Fibroblast of skin of left quadriceps (primary cell): ENCODE measurements at places on chromosomes 1 and 21.

DNA sequence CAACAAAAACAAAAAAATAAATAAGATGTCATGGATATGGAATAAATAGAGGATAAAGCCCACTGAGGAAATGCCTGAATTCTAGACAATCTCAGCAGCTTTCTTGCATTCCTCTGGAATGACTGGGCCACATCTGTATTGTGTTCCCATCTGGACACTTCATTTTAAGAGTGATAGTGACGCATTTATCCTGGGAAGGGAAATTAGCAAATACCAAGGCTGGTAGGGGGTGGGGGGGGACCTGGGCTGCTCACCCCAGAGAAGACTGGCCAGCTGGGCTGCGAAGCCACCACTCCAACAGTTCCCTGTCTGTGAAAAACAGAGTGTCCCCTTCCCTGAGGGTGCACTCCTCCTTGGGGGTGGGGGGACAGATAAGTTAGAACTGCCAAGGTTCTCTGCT, 106.3 kb downstream of the HIVEP3 start:
- DNase-seq, result peak; percentile 88

GRCh38 chr1:203304391-203304918, 864 bp upstream of the BTG2 start:
- no peak for DNase-seq

GRCh38 chr1:173482683-173483082, 5.5 kb downstream of the PRDX6 start:
- no peak for DNase-seq

DNA sequence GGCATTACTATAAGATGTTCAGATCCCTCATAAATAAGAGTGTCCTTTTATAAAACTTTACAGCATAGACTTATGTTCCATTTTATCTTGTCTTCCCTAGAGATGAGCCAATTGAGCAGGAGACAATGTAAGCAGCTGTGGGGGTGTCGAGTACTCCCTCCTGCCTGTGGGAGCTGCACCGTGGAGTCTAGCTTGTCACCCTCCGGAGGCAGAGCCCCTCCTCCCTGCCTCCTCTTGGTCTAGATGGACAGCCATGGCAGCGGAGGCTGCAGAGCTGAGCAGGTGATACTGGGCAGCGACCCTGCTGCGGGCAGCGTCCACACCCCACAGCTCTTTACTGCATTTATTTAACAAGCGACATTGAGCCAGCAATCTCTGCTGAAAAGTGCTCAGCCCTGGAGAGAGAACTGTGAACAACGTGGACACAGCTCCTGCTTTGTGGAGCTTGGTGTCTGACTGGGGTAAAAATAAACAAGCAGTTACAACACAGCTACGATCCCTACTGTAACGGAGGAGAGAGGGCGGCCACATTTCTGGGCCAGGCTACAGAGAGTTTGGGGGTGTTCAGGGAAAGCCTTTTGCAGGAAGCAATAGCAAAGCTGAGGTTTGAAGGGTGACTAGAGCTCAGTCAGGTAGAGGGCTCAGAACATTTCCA, 12.8 kb upstream of the KIF21B start:
- DNase-seq, result no peak

DNA sequence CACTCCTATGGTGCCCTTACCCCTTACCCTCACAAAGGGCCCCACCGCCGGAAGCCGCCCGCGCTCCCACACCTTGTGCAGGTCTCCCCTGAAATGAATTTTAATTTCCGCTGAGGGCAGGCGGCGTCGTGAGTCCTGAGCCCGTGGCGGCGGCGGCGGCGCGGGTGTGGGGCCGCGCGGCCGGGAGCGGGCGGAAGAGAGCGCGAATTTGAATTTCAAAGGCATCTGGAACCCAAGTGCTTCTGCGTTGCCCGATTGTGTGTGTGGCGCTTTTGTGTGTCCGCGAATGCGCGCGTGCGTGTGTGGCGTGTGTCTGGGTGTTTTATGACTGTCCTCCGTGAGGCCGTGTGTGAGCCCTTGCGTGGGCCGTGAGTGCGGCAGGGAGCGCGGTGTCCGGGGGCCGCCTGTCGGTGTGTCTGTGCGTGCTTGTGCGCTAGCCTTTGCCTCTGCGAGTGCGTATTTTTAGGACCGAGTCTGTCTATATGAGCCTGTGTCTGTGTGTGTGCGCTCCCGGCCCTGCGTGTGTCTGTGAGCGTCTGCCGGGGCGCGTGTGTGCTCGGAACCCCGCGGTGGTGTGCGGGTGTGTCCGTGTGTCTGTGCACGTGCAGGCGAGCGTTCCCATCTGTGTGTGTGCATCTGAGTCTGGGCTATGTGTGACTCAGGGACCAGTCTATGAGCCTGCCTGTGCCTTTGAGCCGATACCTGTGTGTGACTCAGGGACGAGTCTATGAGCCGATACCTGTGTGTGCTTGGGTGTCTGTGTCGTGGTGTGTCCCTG, 7.9 kb upstream of the ADGRB2 start:
- DNase-seq, result no peak

GRCh38 chr1:85300140-85300539, 23.7 kb upstream of the BCL10 start:
- DNase-seq, result no peak

DNA sequence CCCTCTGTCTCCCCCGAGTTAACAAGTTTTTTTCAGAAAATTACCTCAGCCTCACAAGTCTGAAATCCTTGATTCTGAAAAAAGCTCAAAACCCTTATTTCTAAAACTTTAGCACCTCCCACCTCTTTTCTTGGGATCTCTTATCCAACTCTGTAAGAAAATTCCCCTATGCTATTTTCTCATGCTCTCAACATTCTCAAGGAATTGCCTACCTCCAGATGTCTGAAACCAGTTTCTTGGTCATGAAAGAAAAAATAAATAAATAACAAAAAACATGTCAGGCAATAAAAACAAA, 18.1 kb upstream of the SFPQ start:
- no peak for DNase-seq

DNA sequence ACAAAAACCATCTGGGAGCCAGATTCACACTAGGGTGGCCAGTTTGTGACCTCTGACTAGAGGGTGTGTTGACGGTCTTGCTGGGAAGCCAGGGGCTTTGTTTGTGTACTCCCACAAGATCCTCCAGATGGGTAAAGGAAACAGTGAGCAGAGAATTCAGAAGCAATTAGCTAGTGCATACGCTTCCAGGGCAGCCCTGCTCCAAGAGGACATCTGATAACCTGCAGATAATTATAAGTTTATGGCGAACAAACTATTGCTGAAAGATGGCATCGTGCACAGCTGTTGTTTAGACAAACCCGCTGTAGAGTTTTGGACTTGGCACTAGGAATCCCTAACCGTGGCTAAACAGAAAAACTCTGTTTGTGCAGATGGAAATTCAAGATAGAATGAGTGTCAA, 326.4 kb downstream of the TGFB2 start:
- no peak for DNase-seq

DNA sequence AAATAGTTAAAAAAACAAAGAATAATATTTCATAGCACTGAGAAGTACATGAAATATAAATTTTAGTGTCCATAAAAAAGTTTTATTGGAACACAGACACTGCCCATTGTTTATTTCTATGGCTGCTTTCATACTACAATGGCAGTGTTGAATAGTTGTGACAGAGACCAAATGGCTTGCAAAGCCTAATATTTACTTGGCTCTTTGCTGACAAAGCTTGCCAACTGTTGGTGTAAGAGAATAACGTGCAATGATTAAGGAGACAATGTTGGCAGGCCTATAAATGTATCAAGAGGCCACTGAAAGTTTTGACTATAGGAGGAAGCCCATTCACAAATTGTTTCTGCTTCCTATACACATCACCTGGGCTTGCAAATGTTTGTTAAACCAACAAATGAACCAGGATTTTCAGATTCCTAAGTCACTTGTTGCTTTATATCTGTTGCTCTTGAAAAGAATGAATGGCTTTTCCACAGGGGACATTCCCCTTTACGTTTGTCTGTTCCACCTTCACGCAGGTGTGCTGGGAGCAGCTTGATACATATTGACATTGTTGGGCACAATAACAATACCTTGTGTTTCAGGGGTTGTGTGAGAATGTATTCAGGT, 5.5 kb upstream of the ST6GALNAC3 start:
- no peak for DNase-seq

- DNase-seq, result no peak
Measured at GRCh38 chr1:210076620-210077019, 138.6 kb downstream of the SYT14 start.

DNA sequence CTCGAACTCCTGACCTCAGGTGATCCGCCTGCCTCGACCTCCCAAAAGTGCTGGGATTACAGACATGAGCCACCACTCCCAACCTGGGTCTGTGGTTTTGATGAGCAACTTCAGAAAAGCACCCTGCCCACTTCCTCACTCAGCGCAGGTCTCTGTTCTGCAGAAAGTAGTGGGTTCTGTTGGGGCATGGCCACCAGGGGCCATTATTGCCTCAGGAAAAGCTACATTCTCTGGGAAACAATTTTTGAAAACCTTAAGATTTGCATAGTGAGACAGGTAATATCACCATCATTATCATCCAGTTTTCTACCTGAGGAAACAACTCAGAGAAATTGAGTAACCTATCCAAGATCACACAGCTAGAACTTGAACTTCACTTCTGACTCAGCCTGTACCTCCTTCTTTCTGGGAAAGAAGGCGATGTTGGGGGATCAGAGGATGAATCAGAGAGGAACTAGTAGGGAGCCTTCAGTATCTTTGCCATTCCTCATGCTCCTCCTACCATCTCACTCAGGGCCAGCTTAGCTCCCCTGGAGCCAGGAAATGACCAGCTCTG, 7.1 kb upstream of the NES start:
- no peak for DNase-seq

DNA sequence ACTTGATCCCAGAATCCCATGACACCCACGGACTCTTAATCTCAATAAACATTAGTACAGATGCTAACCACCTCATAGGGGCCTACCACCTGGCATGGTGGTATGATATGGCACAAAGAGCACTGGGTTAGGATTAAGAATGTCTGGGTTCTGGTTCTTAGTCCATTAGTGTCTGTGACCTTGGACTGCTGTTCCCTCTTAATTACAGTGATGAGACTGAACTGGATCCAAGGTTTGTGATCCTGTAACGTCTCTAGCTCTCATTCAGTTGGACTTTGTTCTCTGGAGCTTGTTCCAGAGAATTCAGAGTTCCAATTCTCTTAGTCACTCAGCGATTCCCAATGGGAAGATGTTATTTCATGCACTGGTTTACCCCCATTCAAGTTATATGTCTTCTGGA, 23.6 kb upstream of the PIGC start:
- DNase-seq, result no peak
